ENCODE measurements at places on chromosomes 6 and 20.

DNA sequence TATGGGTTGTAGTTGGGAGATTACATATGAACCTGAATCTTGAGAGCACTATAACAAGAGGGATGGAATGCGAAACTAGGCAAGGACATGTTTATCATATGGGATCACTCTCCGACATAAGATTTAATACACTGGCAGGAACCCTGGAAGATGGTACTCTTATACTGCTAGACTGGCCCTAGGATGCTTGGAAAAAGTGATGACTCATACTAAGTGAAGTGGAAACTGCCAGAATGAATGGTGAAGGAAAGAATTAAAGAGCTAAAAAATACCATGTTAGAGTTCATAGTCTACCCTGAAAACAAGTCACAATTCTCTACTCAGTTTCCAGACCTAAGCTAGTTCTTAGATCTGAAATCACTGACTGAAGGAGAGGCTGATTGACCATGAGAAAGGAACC lies 45.5 kb upstream of the THEMIS start:
- no peak for DNase-seq

- DNase-seq, result no peak
These were observed 154.1 kb downstream of the TMEM242 start for GRCh38 chr6:157169226-157169625.

DNA sequence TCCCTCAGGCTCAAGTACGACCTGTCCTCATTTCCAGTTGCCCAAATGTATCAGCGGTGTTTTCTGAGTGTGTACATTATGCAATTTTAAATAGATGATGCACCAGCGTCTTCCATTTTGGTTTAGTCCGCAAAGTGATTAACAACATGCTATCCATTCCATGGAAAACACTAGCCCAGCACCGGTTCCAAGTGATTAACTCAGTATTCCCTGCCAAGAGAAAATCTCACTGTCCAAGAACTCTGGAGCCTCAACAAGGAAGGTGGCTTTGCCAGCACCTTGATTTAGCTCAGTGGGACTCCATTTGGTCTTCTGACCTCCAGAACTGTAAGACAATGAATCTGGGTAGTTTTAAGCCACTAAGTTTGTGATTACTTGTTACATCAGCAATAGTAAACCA lies 107.2 kb downstream of the FOXC1 start:
- no peak for DNase-seq

GRCh38 chr6:97450087-97450486 lies 167.1 kb upstream of the MMS22L start:
- DNase-seq, result no peak

- no peak for DNase-seq
These were observed 26.7 kb upstream of the MBOAT1 start for GRCh38 chr6:20238688-20239587.

DNA sequence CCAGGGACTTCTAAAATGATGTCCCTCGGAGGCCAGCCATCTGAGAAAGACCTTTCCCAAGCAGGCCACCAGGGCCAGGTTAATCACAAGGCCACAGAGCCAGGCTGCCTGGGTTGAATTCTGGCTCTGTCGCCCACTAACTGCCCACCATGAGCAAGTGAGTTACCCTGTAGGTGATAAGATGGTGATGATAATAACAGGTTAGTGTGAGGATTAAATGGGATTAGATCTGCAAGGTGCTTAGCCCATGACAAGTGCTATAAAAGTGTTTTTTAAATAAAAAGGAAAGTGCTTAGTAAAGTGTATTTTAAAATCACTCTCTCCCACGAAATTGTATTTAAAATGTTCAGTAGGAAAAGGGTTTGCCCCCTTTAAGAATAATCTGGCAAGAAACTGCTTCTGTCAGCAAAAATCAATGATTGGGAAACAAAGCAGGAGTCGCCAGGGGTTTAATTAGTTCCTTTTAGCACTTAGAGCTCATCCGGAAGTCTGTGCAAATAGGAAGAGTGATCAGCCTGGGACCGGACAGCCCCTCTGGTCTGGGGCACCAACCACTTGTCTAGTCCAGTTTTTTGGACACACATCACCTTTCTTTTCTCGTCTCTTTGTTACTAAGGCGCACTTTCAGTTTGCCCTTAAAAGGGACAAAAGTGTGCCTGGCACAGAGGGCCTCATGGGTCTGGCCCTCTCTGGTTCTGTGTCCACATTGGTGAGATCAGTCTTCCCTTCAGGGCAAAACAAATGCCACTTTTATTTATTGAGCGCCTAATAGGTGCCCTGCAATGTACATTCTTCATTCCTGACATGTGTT lies 150.4 kb downstream of the GRM4 start:
- DNase-seq, result no peak

- no peak for DNase-seq
These were observed 703.6 kb upstream of the SLC35B3 start for GRCh38 chr6:9138936-9139335.

- no peak for DNase-seq
These were observed 23.3 kb upstream of the ZBTB24 start for GRCh38 chr6:109506314-109506713.

- DNase-seq, result no peak
These were observed 119.6 kb downstream of the TMEM242 start for GRCh38 chr6:157203764-157204163.

DNA sequence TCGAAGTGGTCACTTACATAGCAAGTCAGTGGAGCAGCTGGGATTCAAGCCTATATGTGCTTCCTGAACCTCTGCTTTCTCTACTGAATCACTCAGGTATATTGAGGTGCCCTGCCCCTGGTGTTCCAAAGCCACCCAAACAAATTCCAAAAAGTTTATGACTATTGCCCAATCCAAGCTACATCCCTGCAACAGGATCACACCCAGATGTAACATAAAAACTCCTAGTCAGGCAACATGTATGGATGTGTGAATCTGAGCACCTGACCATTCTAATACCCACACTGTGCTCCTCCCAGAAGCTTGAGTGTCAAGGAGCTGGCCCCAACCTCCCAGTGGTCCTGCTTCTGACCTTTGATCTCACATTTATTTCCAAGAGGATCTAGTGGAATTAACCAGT lies 39.5 kb upstream of the SIRPA start:
- DNase-seq, result no peak

GRCh38 chr6:56958481-56958880 lies 3.6 kb downstream of the BEND6 start:
- DNase-seq, result no peak

DNA sequence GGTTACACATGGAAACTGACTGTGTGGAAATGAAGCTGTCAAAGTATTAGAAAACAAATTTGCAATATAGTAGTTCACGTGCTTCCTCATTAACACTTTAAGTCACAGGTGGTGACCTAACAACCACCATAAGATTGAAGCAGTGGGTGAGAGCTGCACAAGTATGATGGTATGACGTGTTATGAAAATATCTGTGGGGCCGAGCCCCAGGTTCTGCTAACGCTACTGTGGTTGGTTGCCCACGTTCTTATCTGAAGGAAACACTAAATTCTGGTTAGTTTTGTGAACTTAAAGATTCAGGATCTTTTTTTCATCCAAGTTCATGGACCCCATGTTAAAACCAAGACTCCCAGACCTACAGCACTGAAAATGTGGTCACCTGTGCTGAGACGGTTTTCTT lies 243.0 kb upstream of the RIN2 start:
- DNase-seq, result no peak

GRCh38 chr20:63923651-63924050 lies 28.7 kb downstream of the DNAJC5 start:
- DNase-seq, result no peak
